Stimulated activated CD8-positive, alpha-beta memory T cell treated with anti-CD3 and anti-CD28 coated beads, Interleukin-7, amount 100 ng/mL, for 1 hour (primary cell): ENCODE measurements at places on chromosomes 3 and 15.

DNA sequence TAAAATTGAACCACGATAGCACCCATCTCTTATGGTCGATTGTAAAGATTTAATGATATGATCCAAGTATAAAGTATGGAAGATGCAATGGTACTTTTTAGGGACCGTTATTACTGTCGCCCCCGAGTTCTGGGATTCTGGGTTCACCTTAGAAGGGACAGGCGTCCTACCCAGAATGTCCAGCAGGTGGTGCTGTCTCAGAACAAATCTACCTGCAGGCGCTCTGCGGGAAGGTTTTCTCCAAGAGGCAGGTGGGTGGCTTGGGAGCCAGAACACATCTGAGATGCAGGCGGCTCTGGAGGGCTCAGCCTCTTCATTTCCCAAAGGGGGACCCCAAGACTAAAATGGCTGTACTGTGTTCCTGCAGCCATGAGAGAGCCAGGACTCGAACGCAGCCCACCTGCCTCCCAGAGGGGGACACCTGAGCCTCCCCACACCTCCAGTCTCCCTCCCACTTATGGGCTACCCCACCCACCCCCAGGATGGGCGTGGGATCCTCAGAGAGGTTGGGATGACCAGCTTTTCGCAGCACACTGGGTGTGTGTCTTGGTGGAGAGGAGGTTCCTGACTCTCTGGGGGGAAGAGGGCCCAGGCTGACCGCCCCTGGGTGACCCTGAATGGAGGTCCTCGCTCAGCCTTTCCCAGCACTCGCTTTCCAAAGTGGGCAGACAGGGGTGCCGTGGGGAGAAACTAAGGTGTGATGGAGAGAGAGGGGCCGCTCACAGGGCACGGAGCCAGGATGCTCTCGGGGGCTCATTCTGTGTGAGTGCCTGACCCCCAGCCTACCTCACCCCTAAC lies 28.1 kb upstream of the CORO2B start:
- peak; percentile 48 for DNase-seq

DNA sequence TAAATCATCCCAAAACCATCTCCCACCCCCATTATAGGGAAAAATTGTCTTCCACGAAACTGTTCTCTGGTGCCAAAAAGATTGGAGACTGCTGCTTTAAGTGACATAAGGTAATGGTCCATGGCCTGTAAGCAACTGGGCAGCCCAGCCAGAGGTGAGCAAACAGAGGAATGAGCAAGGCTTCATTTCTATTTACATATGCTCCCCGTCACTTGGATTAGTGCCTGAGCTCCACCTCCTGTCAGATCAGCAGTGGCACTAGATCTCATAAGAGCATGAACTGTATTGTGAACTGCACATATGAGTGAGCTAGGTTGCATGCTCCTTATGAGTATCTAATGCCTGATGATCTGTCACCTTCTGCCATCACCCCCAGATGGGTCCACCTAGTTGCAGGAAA lies 1159.8 kb upstream of the ALCAM start:
- no peak for DNase-seq

- DNase-seq = no peak
These were observed 422.5 kb upstream of the CDIN1 start for GRCh38 chr15:36156879-36157427.

DNA sequence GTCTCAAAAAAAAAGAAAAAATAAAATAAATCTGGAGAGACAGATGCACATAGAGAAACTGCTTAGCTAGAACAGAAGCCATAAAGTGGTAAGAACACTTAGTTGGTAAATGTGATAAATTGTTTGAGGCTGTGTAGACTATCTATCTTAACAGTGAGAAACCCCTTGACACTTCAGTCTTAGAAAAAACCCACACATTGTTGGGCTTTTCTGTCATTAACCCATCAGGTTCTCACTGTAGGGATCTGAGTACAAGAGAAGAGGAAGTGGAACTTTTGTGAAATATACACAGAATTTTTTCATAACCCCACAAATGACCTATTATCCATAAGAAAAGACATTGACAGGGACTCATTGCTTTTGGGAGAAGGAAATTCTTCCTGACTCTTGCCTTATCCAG lies 24.4 kb downstream of the TP63 start:
- no peak for DNase-seq

DNA sequence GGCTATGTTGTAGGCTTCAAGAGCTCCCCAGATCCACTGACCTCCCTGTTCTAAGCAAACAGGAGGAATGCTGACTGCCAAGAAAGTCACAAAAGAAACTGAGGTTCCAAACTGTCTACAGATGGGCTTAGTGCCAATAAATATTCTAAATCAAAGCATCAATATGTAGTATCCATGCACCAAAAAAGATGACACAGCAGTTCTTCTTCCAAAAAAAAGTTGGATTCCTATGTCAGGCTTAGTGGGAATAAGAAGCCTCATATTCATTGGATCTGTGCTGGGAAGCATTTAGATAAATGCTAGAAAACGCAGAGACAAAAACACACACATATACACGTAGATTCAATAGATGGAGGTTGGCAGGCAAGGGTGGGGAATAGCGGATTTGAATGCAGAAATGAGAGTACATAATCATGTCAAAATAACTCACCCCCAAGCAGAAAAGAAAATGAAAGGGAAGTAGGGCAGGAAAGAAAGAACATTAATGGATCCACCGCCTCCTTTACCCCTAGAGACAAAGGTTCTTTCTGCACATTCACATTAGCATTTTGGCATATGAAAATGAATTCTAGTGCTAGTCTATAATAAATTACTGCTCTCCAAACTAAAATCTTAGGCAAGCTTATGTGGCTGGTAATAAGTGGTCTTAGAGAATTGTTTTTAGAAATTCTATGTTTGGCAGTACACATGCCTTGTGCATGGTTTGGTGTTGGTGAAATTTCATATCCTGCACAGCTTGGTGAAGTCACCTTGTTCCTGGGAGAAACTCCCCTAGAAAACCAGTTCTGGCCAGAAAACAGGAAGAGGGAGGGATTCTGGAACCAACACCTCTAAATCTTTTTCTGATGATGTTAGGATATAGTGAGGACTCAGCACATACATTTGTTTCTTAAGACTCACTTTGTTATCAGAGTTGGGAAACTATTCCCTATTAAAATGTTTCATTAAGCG lies 283.4 kb downstream of the LSAMP start:
- no peak for DNase-seq

GRCh38 chr15:81326466-81327212 lies 2.7 kb upstream of the STARD5 start:
- no peak for DNase-seq

DNA sequence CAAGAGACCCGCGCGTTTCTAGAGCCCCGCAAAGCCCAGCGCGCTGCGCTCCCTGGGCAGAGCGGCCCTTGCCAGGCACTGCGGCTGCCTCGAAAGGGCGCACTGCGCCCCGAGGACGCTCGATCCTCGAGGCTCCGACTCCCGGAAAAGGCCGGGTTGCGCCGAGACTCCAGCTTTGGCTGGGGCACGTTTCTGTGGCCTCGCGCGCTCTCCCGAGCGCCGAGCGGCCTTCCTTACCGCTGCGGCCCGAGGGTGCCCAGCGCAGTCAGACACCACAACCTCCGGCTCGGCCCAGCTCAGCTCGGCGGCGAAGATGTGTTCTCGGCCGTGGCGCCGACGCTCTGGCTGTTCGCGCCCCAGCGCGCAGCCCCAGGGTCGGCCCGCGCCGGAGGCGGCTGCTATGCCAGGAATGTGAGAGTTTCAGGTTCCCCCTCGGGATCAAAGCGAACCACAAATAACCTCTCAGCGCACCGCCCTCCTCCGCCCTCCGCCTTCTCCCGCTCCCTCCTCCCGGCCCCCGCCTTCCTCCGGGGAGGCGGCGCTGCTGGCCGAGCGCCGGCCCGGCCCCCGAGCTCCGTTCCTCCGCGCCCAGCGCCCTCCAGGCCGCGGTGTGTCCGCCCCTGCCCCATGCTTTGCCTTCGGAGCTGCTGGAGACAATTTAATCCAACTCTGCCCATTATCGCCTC lies at the start of gene AMOTL2:
Gene AMOTL2, minus strand, starts transcription at position 343 of the 686 bp plus-strand sequence. CDS start 3,014 bp downstream, outside the sequence.
- no peak for DNase-seq

- no peak for DNase-seq
These were observed 75.6 kb downstream of the MCTP2 start for GRCh38 chr15:94306700-94307650.

GRCh38 chr3:24498796-24499195 lies 4.1 kb upstream of the THRB start:
- no peak for DNase-seq

GRCh38 chr3:122488262-122488973 lies 26.3 kb downstream of the KPNA1 start:
- DNase-seq = no peak

- DNase-seq = no peak
These were observed 23.9 kb downstream of the SLC6A6 start for GRCh38 chr3:14426305-14426620.

DNA sequence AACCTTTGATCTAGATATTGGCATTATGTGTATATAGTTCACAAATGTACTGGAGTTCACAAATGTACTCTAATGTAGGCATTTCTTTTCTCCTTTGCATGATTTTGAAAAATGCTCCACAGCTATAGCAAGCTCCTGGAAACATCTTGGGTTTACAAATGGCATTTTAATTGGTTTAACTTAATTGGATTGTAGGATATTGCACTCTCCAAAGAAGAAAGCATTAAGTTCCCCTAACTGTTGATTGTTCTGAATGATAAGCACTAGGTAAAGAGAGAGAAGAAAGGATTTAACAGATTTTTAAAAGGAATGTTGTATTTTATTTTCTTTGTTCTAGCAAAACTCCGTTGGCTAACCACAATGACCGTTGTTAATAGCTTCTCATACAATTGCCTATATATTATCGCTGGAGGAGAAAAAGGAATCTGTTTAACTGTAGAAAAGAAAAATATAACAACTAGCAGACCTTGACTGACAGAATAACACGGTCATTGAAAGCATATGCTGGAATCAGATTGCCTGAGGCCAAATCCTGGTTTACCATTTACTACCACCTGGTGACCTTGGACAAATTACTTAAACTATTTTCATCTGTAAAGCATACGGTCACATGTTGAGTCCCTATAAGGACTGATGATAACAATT lies 170.8 kb downstream of the PEX5L start:
- DNase-seq = no peak
